A172 (cell line): ENCODE measurements at places on chromosomes 7 and 10. TPM values are rescaled to one million over a fixed set of nuclear protein-coding genes. Genes with fewer than 3 reads are reported as not detected.
A peak's percentile ranks its signal among the peaks of the same experiment; 100 is the strongest.

The FMC1 gene
- 4.9 and 7.5 TPM in 2 replicates for total RNA-seq

GRCh38 chr7:139992353-139993044 lies 70.3 kb downstream of the PARP12 start:
- no peak for DNase-seq

DNA sequence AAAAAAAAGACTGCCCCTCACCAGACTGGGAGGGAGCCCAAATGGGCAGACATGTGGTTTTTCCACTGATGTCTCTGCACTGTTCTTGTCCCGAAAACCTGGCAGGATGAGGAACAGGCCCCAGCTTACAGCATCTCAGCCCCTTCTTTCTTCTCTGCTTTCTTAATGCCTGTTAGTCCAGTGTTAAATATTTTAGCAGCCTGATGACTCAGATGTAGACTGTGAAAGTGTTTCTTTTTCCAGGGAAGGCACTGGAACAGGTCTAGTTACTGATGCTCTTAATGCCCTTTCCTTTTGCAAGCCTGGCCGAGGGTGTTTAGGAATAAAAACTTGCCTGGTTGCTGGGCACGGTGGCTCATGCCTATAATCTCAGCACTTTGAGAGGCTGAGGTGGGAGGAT lies 107.7 kb downstream of the TACC2 start:
- DNase-seq: no peak

DNA sequence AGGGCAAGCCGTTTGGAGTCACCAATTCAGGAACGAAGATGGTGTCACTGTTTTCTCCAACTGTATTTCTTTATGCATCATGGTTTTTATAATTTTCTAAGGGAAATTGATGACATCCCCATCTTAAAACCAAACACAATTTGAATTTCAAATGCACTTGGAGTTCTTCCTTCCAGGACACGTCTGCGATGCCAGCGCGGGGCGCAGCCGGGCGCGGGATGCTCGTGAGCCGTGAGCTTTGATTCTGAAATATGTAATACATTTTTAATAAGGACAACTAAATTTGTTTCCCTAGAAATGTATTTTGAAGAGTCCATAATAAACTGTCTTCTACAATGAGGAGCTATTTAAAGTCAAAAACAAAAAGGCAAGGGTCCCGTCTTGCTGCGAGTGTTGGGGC lies 492.1 kb downstream of the DNAJB6 start:
- no peak for DNase-seq

The ELAPOR2 gene
- 1.2 and 3.3 TPM in 2 replicates for total RNA-seq

The IGFBP1 gene
- 0.12 and 0.22 TPM in 2 replicates for total RNA-seq

GRCh38 chr10:86423739-86424138 lies 57.1 kb upstream of the GRID1 start:
- no peak for DNase-seq

- DNase-seq: no peak
Measured at GRCh38 chr10:132104471-132105301, 38.9 kb downstream of the JAKMIP3 start.

The DGKB gene
- total RNA-seq: 0.07 and 0.29 TPM in 2 replicates

DNA sequence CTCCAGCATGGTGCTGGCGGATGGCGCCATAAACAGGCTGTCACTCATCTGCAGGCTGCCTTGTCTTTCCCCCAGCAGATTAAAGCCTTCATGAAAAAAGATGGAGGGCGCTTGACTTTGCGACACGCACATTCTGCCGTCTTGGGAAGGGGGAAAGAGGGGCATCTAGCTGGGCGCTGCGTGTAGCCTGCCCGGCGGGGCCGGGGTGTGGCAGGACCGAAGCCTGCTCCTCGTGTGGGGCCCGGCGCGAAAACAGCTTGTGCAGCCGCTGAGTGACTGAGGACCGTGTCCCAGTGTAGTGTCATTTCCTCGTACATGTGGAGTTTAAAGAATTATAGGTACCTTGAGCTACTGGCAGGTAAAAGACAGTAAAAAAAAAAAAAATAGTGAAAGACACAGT lies 97.9 kb downstream of the MGMT start:
- no peak for DNase-seq

The CNTNAP2 gene
- total RNA-seq: 0.07 TPM in 1 of 2 replicates, not detected in the other

The PPP1R3A gene
- total RNA-seq: not detected in 2 replicates

GRCh38 chr7:74525140-74525539 lies 71.4 kb downstream of the GTF2IRD1 start:
- DNase-seq: no peak

DNA sequence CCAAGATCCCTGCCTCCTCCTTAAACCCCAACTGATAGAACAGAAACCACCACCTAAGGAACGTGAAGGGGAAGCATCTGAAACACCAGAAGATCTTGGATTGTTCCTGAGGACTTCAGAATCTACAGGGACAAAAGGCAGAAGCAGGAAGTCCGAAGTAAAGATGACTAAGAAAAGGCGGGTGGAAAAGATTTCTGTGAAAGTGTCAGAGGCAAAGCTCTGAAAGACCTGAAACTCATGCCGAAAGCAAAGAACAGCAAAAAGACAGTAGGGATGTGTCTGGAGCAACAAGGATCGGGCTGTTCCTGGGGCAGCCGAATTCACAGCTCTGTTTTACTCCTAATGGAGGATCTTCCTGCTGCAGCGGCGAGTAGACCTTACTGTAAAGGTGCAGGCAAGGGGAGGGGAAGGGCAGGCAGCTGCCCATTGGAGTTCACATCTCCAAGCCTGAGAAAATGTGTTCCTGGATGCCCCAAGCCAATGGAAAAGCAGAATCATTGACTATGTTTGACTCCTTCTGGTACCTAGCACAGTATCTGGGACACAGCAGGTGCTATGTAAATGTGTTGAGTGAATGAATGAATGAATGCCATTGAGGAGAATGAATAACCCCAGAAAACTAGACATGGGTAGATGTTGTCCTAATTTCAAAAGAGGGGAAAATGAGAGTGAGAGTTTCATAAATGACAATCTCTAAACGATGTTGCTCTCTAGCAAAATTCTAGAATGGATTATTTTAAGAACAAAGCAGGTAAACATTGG lies 40.4 kb downstream of the PDIA4 start:
- peak; percentile 30 for DNase-seq

DNA sequence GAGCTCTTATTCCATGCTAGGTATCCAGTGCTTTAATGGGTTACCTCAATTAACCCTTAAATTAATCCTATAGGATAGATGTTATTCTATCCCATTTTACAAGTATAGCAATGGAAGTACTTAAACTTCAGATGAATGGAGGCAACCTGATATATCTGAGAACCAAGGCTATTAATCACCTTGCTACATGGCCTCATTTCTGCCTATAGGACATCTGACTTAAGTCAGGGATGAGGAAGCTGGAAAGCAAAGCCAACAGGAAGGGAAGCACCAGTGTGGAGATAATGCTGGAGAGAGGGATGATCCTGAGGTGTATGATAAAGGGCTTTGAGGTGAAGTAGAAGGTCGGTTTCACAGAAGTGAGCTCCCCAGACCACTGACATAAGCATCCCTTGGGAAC lies 132.3 kb downstream of the CHN2 start:
- DNase-seq: no peak

The NFE2L3 gene
- total RNA-seq: 104 and 110 TPM in 2 replicates

The SLC29A4 gene
- total RNA-seq: 20.9 and 23.1 TPM in 2 replicates

- peak; percentile 94 for DNase-seq
Measured at GRCh38 chr10:126350216-126350992, 37.9 kb downstream of the ADAM12 start.

- DNase-seq: peak; percentile 22
Measured at GRCh38 chr10:119480667-119481066, 61.9 kb downstream of the RGS10 start.

GRCh38 chr10:13930120-13930519 lies 343.4 kb downstream of the PRPF18 start:
- DNase-seq: no peak

DNA sequence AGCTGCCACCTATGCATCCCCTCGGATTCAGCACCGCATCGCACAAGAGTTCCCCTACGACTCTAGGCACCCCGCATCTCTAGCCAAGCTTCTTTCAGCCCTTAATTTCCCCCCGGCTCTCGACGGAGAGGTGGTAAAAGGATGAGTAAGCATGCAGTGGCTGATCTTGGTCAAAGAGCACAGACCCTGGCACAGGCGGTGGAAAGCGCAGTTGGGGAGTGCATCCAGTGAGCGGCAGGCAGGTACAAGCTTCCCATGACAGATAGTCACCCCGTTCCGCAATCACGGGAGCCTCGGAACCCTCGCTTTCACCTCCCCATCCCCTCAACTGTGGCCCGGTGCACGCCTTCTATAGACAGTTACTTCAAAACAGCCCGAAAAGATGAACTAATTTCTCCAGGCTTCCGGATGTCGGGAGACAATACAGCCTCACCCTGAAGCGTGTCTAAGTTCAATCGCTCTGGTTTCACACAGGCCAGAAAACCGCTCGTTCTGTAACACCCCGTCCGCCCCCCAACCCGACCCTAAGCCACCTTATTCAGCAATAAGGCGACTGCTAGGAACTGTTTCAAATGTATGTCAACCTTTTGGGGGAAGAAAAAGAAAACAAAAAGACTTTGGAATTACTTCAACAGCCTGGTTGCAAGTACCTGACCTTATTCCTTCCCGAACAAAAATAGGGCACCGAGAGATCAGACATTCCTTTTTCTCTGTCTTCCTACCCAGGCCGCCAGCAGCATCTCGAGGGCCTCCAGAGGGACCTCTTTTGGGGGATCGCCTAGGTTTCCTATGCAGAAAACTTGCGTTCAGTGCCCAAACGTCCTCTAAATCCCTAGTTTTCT lies 1.4 kb downstream of the RHEB start:
- peak; percentile 57 for DNase-seq

- peak; percentile 10 for DNase-seq
Measured at GRCh38 chr7:121797657-121798452, 75.1 kb upstream of the PTPRZ1 start.
